Daoy (cell line): ENCODE measurements at places on chromosomes 3 and 15.

DNA sequence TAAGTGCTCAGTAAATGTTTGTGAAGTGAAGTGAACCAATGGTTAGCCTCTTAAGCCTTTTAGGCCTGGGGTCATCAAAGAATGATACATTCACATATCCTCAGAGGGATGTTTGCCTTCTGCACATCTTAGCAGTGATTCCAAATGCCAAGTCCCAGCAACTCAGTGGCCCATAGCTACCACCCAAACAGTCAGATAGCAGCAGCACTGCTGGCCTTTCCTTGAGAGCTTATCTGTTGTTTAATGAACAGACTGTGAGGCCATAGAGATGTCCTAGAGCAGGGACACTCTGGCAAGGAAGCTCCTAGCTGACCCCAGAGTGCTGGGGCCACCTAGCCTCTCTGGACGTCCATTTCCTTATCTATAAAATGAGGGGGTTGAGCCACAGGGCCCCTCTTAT is 86.8 kb downstream of the CYP19A1 start:
- DNase-seq, result no peak

- DNase-seq, result no peak
Measured at GRCh38 chr3:131361464-131362421, 19.8 kb upstream of the NUDT16 start.

GRCh38 chr15:38035701-38036100 is 101.3 kb downstream of the TMCO5A start:
- peak; percentile 30 for DNase-seq

DNA sequence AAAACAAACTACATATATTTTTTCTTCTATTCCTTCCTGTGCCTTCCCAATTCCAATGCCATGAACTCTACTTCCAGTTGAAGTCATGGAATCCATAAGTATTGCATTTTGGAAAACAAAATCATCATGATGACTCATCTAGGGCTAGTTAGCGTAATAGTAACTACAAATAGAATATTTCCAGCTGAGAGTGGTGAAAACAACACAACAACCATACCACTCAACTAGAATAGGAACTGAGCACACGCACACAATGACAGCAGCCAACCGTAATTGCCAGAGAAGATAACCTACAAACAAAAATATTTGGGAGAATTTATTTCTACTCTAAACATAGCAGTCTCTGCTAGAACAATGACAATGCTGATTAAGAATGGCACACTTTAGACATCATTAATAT is 225.9 kb downstream of the FGF12 start:
- no peak for DNase-seq

DNA sequence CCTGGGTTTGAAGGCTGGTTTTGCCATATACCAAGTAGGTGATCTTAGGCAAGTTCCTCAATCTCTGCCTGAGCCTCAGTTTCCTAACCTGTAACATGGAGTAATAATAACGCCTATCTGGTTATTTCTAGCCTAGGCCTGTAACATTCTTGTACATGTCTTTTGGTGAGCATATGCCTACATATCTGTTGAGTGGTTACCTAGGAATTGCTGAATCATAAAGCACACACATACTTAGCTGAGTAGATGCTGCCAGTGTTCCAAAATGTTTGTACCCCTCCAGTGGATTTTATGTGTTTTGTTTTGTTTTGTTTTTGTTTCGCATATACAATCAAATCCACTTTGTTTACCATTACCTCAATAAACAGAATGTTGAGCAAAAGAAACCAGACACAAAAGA is 17.4 kb upstream of the MFGE8 start:
- no peak for DNase-seq

- DNase-seq, result no peak
Measured at GRCh38 chr15:65747265-65747664, 44.8 kb downstream of the DENND4A start.

DNA sequence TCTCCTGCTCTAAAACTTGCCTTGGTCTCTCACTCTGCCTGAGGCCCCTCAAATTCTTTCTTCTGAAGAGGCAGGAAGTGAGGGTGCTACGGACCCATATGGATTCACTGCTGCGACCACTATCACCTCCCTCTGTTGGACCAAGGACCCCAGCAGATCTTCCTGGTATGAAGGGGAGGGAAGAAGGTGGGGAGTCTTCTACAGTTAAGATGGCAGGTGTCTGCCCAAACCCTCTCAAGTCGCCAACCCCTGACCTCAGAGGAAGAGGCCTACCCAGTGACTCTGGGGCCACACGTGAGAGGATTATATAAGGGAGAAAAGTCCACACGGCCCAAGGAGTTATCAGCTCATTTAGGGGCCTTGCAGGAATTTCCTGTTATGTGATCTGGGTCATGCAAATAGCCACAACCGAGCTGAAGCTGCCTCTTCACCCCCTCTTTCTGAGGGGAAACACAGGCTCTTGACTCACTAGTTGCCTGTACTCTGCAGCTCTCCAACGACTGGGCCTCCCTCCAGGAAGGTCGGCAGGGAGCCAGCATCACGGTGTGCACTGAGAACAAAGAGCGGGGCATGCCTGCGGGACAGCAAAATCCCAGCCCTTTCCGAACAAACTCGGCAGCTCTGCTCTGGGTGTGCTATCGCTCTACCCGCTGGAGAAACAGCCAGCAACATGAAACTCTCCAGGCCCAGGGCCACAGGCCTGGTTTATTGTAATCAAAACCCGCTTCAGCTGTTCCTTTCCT is 116.0 kb downstream of the XXYLT1 start:
- peak; percentile 99 for DNase-seq

DNA sequence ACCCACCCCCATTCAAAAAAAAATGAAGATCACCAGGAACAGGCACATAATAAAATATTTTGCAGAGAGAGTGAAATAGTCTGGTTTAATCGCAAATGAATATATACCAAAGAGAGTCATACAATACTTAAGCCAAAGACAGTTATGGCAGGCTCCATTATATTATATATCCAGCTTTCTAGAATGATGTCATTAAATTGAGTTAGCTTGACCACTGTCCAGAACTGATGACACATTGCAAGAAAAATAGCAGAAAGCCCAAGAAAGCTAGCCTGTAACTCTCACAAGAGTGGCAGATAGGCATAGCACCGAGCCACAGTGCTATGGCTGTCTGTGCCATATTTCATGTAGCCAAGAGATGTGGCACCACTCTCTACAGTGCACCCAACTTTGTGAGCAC is 231.9 kb upstream of the SEMA6D start:
- no peak for DNase-seq

DNA sequence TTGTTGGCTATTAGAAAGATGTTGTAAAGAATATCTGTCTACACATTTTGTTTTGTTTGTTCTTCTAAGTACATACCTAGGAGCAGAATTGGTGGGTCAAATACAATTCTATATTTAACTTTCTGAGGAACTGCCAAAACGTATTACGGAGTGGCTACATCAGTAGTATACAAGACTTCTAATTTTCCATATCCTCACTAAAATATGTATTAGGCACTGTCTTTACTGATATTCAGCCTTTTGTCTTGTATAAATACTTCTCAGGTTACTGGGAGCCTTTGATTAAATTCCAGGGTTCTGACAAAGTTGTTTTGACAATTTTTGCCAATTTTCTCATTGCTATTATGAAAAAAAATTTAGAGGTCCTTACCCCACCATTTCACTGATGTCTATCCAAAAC is 146.7 kb downstream of the NR2E3 start:
- no peak for DNase-seq

DNA sequence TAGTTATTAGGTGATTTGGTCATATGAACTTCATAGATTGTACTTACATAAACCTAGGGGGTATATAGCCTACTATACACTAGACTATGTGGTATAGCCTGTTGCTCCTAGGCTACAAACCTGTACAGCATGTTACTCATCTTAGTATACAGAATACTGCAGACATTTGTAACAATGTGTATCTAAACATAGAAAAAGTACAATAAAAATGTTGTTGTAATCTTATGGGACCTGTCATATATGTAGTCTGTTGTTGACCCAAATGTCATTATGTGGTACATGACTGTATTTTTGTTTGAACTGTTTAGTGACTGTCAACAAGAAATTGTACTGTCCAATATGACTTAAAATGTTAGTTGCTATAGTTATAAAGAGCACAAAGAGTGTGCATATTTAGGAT is 69.8 kb downstream of the TCF12 start:
- DNase-seq, result no peak

DNA sequence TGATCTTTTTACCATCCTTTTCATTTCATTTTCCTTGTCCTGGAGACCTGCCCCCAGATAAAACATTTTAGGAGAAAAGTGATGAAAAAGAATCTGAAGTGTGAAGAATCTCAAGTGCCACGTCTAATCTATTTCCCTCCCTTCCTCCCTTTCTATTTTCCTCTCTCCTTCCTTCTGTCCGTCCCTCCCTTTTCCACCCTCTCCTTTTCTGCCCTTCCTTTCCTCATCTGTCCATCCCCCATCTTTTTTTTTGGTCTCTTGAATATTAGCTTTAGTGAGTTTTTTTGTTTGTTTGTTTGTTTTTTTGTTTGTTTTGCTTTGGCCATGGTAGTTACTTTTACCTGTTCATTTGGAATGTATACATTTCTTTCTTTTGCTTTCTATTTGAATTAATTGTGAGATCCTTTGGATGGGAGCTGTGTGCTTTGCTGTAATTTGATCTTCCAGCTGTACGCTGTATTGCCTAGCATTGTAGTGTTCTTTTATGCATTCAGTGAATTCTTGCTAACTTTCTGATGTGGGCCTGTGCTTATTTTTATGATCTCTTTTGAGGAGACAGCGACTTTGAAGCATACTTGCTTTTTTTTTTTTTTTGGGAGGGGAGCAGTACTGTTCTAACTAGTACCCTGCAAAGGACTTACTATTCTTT is 19.2 kb downstream of the CDIN1 start:
- no peak for DNase-seq

DNA sequence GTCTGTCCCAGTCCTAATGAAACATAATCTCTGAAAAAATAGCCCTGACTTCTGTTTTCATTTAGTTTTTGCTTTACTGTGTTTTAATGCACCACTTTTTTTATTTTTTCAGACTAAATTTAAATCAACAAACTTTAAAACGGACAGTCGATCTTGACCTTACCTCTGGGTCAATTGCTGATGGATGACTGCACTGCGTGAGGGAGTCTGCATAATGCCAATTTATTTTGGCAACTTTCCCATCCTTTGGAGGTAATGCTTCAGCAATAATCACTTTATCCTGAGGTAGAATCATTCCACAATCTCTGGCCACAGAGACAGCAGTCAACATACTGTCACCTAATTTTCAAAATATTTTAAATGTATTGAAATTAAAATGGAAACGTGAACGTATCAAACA is 32.5 kb upstream of the GP5 start:
- DNase-seq, result no peak

DNA sequence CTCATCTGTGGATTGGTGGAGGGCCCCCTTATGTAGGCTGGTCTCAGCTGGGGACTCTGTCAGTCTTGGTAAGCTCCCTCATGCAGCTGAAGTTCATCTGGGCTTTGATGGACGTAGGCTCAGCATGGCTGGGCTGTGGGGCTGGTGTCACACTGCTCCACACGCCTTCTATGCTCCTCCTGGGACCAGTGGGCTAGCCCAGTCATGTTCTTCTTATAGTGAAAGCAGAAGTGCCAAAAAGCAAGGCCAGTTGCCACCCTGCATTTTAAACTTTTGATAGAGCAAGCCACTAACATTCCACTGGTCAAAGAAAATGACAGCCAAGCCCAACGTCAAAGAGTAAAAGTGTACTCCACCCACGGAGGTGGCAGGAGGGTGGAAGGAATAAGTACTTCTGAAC is 165.5 kb downstream of the MEX3B start:
- DNase-seq, result no peak

GRCh38 chr3:56997675-56998074 is 62.8 kb upstream of the SPATA12 start:
- DNase-seq, result no peak

- DNase-seq, result no peak
Measured at GRCh38 chr3:14507305-14507741, 32.8 kb downstream of the GRIP2 start.

- DNase-seq, result no peak
Measured at GRCh38 chr3:108554913-108555571, 34.2 kb downstream of the CIP2A start.

DNA sequence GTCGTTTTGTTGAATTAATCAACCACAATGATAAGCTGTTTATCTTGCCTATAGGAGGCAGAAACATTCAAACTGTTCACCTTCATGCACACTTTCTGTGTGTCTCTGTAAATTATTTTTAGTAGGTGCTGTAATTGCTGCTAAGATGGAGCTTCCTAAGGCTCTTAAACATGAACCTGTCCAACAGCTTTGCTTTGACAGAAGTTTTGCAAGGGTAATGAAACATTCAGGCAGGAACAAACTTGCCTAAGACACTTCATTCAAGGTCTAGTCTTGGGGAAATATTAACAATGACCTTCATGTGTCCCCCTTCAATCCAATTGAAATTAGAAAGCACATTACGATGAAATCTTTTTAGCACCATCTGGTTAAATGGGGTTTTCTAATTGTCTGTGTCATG is 156.1 kb downstream of the DIPK2A start:
- no peak for DNase-seq

DNA sequence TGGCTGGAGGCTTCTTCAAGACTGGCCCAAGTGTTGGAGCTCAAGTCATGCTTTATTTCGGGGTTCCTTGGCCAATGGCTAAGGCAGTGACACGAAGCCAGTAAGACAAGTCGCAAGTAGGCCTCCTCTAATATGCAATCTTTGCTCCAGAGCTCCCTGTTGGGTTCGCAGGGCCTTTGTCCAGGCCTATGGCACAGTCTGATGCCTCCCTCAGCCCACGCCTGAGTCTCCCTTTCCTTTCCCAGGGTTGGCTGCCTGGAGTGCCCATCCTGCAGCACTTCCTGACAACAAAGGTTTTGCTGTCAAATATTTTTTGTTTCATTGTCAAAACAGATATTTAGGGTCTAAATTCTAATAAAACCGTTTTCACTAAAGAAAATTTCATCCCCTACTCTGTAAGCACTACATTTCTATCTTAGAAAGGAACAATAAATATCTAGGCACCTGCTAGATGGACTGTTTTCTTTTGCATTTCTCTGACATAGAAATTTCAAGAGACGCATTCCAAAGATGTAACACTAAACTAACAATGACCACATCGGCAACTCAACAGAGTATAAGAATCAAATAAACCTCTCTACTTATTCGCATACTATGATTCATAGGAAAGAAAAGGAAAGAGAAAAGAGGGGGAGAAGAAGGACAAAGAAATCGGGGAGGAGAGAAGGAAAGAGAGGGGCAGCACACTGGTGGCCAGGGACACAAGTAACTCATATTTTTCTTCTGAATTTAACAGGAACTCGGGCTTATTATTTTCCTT is 393.1 kb upstream of the ATP11B start:
- no peak for DNase-seq

DNA sequence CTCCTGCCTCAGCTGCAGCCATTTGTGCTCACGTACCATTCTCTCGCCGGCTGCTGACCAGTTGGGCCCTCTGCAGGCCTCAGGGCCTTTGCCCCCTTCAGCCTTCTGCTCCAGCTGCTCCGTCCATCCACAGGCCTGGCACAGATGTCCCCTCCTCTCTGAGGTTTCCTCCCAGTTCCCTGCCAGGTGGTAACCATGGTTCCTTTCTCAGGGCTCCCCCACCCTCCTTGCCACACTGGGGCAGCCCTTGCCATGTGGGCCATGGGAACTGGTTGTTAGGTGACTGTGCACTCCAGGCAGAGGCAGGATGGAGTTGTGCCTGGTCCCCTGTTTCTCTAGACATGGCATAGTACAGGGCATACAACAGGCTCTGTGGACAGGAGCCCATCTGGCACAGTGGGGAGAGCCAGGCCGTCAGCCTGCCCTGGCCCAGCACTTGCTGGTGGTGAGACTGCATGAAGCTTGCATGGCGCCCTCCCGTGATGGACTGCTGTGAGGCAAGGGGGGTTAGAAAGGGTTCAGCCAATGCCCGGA is 148.9 kb downstream of the DNAJB8 start:
- no peak for DNase-seq
